ENCODE measurements at places on chromosomes 1 and 21.

DNA sequence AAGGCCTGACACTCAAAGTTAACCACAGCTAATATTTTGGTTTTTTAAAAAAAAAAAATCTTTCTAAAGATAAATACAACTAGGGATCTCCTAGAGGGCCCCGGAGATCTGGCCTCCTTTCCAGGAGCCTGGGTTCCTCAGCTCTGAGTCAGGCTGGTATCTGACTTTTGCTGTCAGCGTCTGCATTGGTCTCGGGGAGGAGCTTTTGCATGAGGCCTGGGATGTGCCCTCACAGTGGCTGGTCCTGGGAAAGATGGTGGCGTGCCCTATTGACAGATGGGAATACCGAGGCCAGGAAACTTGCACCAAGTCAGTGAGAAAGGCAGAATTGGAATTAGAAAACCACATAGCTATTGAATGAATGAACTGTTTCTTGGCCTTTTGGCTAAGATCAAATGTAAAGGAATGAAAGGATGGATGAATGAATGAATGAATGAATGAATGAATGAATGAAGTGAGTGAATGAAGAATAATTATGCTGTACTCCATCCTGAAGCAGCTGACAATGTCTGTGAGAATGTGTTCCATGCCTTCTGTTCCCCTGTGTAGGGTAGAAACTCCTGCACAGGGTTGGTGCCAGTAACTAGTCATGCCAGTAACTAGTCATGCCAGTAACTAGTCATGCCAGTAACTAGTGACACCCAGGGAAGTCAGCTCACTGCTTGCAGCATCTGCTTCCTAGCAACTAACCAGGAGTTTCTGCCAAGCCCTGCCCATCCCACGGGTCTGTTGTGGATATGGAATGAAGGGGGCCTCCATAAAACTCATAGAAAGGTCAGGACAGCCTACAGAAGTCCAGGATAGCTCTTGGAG lies 242.5 kb upstream of the VAMP3 start:
- DNase-seq, result no peak

- no peak for DNase-seq
Observed at GRCh38 chr1:113046569-113046968, 26.4 kb upstream of the LRIG2 start.

GRCh38 chr1:119662034-119662437 lies 14.0 kb upstream of the ZNF697 start:
- DNase-seq, result no peak

- no peak for DNase-seq
Observed at GRCh38 chr21:14762734-14763694, 216.9 kb upstream of the SAMSN1 start.

DNA sequence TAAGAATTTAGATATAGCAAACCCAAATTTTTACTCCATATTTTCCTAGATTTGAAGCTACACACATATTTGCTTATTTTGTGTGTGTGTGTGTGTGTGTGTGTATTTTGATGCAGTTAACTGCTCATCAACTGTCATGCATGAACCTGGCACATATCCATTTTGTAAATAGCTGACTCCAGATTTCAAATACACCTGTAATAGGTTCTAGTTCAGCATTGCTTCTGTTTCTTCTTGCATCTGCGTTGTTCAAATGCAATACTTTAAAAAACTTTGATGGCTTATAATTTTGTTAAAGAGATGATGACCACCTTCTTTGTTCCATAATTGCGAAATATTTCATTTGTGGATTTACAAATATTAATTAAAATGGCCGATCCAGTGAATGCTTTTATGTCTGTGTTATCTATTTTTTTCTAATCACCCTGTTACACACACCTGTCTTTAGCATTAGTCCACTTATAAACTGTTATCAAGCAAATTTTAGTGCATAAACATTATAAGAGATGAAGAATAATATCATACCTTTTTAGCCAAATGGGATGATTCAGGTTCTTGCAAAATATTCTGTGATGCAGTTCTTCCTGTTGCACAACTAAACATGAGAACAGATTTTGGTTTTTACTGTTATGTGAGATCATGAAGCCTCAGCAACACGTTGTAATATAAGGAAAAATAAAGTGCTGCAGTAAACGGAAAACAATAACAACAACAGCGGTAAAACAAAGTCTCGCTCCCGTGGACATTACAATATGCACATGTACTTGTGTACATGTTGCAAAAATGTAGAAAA lies 12.7 kb upstream of the S100A11 start:
- DNase-seq, result peak; percentile 17

DNA sequence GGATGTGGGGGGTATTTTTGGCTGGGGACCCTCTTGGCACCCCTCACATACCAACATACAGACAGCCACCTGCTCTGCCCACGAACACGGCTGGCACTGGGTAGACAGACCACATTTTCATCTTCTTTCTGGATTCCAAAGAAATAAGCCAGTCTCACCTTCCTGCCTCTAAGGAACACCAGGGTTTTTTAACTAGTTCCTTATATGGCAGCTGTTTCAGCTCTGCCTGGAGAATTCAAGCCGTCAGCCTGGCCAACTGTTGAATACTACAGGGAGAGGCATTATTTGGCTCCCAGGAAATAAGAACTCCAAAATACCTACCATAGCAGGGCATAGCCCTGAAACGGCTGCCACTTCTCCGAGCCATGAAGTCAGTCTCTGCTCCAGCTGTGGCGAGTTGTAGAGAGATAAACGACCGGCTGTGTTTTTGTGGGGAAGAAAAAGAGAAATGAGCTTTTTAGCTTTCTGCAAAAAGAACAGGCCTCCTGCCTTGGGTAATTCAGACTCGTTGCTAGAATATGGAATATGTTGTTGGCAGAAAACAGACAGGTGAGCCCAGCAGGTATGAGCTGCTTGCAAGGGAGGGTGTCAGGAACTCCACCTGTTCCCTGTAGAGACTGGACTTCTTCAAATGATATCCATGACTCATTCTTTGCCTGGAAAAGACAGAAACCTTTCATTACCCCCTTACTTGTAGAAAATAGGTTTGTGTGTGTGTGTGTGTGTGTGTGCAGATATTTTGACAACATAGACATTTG lies 51.8 kb downstream of the MT1HL1 start:
- DNase-seq, result no peak

GRCh38 chr1:226653311-226653921 lies 85.7 kb downstream of the ITPKB start:
- no peak for DNase-seq

- no peak for DNase-seq
Observed at GRCh38 chr1:241048622-241049021, 308.4 kb downstream of the RGS7 start.

GRCh38 chr1:47380699-47381098 lies 35.4 kb upstream of the FOXE3 start:
- no peak for DNase-seq

Data from fibroblast of the conjunctiva (primary cell).